Stimulated activated CD4-positive, alpha-beta T cell treated with anti-CD3 and anti-CD28 coated beads, Interleukin-1b, Interleukin-23, amount 100 ng/mL, for 1 hour (primary cell): ENCODE measurements at places on chromosomes 5 and 9.

- no peak for DNase-seq
Observed at GRCh38 chr5:172768098-172768572, 2.9 kb downstream of the DUSP1 start.

DNA sequence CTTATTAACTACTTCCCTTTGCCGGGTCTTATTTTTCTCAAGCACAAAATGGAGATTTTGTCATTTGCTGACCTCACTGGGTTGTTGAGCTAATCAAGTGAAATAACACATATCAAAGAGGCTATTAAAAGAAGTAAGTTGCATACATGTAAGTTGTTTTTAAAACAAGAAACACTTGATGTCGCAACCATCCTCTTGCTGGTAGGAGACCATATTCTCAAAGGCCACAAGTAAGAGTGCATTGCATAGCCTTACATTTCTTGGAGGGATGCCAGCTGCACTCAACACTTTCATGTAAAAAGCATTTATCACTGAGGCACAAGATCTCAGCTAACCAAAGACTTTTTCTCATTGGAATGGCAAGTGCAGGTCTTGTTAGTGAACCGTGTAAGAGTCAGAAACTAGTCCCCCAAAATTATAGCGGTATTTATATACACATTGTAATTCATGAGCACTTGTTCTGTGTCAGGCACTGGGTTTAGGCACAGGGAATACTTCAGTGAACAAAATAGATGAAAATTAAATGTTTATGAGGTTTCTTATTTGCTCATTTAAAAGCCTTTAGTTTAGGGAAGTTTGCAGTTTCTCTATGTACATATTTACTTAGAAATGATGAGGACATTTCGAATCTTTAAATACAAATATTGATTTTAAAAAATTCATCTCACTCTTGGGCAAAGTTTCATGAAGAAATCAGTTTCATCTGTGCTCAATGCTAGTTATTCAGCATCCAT lies 72.0 kb downstream of the ZFAND5 start:
- DNase-seq, result no peak

DNA sequence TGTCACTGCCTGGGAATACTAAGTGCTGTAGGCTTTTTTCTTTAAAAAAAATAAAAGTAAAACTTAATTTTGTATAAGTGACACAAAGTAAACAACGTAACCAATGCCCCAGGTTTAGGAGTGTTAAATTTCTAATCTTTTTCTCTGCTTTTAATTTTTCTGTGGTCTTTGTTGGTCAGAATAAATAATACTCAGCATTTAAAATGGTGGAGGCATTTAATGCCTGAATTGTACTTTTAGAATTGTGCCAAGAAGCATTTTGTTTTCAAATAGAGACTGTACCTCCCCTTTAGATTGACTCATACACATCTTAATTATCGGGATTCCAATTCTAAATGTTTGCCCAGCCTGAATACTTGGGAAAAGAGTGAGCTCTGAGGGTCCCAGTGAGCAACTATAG lies 1.6 kb downstream of the DMXL1 start:
- DNase-seq, result no peak

- DNase-seq, result no peak
Observed at GRCh38 chr9:99345942-99346341, 123.9 kb downstream of the SEC61B start.

GRCh38 chr5:129094087-129094923 lies at the start of gene ISOC1:
Gene ISOC1 (plus strand): TSS chr5:129094749. CDS start chr5:129094767, 18 bp downstream.
- peak; percentile 82 for DNase-seq

DNA sequence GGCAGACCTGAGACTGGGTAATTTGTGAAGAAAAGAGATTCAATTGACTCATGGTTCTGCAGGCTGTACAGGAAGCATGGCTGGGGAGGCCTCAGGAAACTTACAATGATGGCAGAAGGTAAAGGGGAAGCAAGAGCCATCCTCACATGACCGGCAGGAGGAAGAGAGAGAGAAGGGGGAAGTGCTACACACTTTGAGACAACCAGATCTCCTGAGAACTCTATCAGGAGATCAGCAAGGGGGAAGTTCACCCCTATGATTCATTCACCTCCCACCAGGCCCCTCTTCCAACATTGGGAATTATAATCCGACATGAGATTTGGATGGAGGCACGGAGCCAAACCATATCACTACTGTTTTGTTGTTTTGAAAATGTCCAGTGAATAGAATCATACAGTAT lies 110.2 kb downstream of the DAPK1 start:
- DNase-seq, result no peak

DNA sequence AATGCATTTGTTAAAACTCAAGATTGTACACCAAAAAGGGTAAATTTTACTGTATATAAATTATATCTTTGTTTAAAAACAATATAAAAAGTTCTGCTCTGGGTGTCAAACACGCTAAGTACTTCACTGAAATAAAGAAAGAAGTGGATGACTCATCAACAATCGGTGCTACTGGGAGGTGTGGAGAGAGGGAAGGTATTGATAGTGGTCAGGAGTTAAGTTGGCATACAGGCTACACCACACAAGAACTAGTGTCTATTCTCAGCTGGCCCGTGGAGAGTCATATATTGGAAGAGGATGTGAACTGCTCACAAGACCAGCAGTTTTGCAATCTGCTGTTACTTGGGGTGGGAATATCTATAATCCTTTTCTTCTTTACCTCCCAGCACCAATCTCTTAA lies 145.7 kb upstream of the TRPC7 start:
- DNase-seq, result no peak

DNA sequence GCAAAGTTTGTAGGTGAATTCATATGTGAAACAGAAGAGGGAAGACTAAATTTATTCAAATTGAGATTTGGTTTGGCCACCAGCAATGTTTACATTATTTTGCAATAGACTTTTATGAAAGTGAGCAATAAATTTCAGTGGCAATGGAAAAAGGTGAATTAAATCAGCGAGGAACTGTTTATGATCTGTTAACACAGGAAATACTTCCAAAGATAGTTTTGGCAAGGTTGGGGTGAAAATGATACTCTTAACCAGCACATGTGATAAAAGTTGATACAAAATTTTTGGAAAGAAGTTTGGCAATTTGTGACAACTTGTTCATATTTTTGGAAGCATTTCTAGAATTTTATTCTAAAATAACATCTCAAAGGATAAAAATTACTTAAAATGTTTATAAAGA lies 119.8 kb downstream of the ARHGEF28 start:
- no peak for DNase-seq

- no peak for DNase-seq
Observed at GRCh38 chr5:173291722-173292658, 36.2 kb downstream of the STC2 start.

DNA sequence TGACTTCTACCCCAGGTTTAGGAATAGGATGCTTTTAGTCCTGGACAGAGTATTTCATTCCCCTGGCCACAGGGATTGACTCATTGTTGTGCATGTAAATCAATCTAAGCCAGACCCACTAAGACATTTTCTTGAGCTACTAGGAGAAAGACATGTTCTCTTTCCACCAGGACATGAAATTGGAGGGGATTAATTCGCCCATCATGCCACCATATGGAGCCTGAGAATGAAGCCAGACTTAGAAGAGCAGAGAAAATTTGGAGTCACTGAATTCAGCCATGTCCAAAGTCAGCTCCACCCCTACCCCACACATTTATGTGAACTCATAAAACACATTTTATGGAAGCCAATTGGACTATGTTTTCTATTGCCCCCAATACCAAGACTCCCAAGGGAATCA lies 322.5 kb downstream of the NFIB start:
- no peak for DNase-seq

GRCh38 chr9:32523910-32524309 lies 2.1 kb downstream of the RIGI start:
- no peak for DNase-seq

DNA sequence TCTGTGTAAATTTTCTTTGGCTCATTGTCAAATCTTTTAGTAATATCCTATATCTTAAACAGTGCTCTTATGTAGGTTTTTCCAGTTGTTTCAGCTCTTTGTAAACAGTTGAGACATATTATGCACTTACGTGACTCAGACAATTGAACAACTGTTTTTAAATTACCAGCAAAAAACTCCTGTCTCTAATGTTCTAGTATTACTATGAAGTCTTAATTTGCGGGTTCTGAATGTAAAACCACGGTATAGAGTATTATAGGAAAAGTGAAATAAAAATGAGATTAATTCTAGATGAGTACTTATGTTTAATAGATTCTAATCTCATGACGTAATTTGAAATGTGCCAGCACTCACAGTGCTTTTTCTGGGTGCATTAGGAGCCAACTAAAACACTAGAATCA lies 136.0 kb downstream of the GDNF start:
- DNase-seq, result no peak

- DNase-seq, result no peak
Observed at GRCh38 chr5:77239126-77239741, 28.8 kb downstream of the PDE8B start.

DNA sequence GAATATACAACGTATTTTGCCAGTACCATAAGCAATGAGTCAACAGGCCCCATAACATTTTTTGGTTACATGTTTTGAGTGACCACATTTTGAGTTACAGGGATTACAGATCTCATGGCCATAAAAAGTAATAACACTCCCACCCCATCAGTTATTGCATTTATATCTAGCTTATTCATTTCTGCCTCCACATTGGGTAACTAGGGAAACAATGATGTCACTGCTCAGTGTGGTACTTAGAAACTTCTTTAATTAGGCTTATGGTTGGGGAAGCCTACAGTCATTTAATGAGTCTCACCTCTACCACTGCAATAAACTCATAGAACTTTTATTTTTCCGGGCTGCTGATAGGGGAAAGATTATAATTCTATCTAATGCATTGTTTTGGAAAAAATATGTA lies 39.9 kb upstream of the SMIM15 start:
- no peak for DNase-seq

- no peak for DNase-seq
Observed at GRCh38 chr5:136058039-136058971, 29.5 kb downstream of the TGFBI start.
